AG08396 (cell line): ENCODE measurements at places on chromosomes 3 and 15.

DNA sequence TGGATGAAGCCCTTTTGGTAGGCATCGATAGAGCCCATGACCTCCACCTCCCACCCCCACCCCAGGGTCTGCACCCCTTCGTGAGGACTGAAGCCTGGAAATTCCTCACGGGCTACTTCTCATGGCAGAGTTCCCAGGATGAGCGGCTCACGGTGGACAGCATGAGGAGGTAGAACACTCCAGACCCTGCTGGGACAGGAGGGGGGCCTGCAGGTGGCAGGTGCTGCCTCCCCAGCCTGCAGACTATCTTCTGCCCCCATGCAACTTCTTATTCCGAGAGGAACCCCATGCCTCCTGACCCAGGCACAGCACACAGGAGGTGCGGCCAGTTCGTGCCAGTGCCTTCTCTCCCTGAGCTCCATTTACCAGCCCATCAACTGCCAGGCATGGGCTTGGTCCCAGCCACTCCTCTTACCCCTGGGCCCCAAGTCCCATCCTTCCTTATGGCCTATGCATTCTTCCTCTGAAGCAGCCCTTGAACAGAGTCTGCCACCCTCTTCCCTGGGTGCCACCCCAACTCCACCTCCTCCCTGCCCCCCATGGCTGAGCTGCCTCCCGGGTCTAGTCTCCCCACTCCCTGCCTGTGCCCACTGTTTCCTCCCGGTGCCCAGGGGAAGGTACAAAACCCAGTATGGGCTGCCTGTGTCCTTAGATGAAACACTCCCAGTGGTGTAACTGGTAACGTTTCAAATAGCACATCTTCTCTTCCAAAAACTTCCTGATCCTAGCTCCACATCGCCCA, 8.4 kb downstream of the TBC1D21 start:
- no peak for DNase-seq

DNA sequence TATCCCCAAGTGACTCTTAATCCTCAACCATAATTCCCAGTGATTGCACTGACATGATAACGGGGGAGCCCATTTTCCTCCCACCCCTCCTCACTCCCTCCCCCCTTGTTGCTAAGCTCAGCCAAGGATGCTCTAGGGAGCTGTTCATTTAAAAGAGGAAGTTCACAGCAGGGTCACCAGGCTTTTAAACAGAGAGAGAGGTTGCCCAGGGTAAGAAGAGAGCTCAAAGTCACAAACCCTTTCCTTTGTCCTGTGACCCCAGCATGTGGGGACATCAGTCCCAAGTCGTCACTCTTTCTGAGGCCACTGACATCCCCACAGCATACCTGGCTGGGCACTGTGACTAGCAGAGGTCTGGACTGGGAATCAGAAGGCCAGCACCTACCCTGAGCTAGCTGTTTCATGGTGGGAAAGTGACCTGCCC, 144.1 kb downstream of the RORA start:
- no peak for DNase-seq

DNA sequence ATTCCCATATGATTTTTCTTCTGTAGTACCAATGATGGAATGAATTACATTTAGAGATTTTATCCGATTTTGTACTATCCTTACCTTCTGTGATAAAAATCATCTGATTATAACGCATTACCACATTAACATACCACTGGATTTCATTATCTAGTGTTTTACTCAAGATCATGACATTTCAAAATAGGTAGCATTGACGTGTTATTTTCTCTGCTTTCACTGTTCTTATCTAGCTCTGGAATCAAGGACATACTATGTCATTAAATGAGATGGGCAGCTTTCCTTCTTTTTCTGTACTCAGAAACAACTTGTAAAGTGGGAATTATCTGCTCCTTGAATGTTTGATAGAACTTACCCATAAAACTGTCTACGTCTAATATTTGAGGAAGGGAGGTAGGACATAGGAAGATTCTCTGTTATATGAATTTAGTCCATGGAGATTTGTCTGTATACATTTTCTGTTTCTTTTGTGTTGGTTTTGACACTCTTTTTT, 183.7 kb upstream of the NR2E3 start:
- no peak for DNase-seq

DNA sequence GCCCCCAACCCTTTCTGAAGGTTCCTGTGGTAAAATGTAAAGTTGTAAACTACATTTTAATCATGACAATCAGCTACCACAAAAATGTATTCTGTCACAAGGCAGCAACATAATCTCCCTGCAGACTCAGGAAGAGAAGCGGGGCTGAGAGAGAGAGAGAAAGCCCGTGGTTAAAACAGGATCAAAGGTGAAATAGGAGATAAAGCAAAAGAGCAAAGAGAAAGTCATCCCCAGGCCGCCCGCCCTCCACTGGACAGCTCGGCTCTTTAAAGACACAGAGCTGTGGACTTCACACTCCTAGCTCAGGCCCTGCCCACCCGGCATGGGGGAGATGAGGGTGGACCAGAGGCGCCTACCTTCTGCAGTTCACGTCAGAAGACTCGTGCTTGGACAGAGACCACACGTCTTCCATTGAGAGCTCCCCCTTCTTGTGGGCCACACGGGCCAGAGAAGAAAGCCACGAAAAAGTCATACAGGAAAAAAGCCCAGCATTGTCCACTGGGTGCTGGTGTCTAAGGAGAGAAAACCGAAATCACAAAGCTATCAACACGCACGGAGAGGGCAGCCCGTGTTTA, 29.4 kb downstream of the ABCC5 start:
- DNase-seq: peak; percentile 32

DNA sequence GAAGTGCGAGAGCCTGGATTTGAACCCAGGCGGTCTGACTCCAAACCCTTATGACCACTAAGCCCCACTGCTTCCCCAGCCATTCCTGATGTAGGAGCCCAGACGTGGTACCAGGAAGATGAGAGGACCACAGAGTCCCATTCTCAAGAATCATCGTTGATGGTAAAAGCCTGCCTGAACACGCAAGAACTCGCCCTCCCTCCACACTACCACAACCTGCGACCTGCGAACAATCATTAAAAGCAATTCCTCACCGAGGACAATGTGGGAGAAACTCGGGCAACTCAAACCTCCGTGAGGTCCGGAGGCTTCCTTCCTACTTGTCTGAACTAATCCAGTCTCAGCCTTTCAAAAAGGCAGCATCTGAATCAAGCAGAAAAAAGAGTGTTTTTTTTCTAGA, 10.3 kb downstream of the MAGI1 start:
- DNase-seq: no peak

DNA sequence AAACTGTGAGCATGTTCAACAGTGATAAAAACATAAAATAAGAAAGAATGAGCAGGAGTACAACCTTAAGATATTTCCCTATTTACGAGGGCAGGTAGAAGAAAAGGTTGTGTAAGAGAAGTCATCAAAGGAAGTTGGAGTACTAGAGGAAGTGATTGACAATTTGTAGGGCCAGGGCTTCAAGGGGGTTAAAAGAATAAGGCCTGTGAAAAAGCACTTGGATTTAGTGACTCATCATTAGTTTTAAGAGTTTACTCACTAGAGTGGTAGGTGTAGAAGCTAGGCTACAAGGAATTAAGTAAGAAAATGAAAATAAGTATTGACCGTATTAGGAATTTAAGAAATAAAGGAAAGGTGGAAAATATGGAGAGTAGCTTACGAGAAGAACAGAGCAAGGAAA, 23.6 kb downstream of the KCNMB3 start:
- DNase-seq: no peak

DNA sequence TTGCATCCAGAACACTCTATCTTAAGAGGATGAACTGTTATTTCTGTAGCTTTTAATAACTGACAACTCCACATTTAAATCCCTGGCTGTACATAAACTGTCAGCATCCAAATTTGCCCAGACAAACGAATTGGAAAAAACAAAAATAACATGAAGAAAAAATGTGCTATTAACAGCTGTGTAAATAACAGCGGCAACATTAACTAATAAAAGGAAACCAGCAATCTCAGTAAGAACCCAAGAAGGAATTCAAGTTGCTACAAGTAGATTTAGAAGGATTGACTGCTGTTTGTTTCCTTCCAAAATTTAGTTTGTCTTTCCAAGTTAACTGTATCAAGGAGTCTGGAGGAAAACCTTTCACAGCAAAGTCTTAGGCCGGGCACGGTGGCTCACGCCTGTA, 550.6 kb upstream of the MDFIC2 start:
- DNase-seq: no peak

- no peak for DNase-seq
Measured at GRCh38 chr15:76347482-76348055, 11.0 kb downstream of the ISL2 start.

DNA sequence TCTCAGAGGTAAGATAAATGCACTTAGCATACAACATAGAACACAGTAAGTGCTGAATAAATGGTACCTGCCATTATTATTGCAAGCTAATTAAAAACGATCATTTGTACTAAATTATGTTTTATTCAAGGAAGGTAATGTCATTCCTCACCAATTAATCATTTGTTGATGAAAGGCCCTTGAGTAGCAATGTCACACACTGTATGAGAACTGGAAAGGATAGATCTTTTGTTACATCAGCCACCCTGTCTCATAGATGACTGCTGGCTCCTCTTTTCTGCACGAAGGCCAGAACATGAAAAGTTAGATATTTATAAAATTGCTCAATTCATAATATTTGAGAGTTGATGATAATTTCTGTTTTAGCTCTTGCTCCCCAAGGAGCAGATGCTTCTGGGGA, 415.4 kb downstream of the RBMS3 start:
- no peak for DNase-seq

- no peak for DNase-seq
Measured at GRCh38 chr15:98174286-98174685, 213.8 kb downstream of the ARRDC4 start.

DNA sequence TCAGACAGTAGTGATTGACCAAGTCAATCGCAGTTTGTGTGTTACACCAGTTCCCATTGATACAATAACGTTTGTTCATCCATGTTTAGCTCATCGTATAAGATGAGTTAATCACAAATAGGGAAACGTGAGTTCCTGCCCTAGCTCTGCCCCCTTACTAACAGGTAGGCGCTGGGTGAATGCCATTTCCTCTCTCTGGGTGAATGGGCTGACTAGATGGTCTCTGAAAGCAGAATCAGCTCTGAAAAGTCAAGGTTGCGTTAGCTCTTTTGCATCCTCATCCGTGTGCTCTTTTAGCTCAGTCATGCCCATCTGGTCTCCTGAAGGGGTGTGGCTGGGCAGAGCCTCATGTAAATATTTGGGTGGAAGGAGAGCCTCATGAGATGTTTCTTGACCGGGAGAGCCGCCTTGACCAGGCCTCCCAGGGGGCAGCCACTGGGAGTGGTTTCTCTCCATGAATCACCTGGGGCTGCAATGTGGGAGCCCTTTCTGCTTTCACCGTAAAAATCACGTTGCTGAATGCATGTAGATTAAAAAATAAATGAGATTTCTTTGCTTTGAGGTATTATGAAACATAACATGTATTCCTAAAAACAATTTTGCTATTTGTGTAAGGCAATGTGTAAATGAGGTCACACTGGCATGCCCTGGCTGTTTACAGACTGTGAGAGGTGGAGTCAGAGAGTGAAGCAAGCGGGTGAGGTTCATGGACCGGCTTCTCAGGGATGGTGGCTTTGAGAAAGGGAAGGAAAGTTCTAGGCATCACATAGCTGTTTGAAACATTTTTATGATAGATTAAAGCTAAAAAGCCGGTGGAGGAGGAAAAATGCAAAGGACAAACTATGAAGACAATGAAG, 108.4 kb upstream of the RASGRP1 start:
- no peak for DNase-seq

- no peak for DNase-seq
Measured at GRCh38 chr3:2023959-2024358, 74.7 kb upstream of the CNTN4 start.

DNA sequence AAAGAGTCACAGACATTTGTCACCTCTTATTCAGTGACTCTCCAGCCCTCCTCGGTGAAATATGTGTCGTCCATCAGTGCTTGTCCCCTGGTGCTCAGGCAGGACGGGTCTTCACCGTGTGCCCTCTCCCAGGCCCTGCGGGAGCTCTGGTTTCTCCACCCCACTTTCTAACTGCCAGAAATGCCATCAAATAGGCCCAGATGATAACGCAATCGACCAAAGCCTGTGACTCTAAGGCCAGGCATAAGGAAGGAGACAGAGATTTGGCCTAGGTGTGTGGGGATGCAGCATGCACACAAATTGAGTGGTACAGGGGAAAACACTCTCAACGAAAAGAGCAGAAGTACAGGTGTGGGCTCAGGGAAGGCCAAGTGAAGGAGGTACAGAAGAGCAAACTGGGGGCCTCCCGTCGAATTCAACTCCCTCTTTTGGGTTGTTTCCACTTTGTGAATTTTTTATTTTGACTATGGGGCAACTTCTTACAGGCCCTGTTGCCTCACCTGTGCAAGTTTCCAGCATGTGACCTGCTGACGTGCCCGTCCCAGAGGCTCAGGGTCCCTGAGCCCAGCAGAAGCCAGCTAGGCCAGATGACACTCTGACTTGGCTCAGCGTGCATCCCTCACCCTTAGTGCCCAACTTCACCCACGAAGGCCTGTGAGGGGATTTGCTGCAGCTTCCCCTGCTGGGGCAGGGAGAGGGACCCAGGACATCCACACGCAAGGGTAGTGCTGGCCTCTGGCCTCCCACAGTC, 4.7 kb downstream of the NUP210 start:
- DNase-seq: no peak
